ENCODE measurements at places on chromosomes 1 and 21. TPM values are rescaled to one million over a fixed set of nuclear protein-coding genes. Genes with fewer than 3 reads are reported as not detected.

RGS1 gene
- total RNA-seq, result not detected

LDLRAD1 gene
- total RNA-seq, result not detected

LIN28A gene
- not detected for total RNA-seq

LRIG2 gene
- 3.2 TPM for total RNA-seq

KLF17 gene
- total RNA-seq, result not detected

UBXN10 gene
- not detected for total RNA-seq

SPRR2A gene
- total RNA-seq, result not detected

GUCA2A gene
- total RNA-seq, result not detected

SPAG17 gene
- not detected for total RNA-seq

PTPRF gene
- 32.4 TPM for total RNA-seq

VANGL2 gene
- not detected for total RNA-seq

ITSN1 gene
- total RNA-seq, result 62.7 TPM

TNFAIP8L2 gene
- not detected for total RNA-seq

IL22RA1 gene
- total RNA-seq, result not detected

LRRIQ3 gene
- total RNA-seq, result 0.89 TPM

OR2G3 gene
- not detected for total RNA-seq

Measured in myometrial cell (primary cell).